Fibroblast of skin of right biceps (primary cell): ENCODE measurements at places on chromosomes 7 and 10.
A peak's percentile ranks its signal among the peaks of the same experiment; 100 is the strongest.

DNA sequence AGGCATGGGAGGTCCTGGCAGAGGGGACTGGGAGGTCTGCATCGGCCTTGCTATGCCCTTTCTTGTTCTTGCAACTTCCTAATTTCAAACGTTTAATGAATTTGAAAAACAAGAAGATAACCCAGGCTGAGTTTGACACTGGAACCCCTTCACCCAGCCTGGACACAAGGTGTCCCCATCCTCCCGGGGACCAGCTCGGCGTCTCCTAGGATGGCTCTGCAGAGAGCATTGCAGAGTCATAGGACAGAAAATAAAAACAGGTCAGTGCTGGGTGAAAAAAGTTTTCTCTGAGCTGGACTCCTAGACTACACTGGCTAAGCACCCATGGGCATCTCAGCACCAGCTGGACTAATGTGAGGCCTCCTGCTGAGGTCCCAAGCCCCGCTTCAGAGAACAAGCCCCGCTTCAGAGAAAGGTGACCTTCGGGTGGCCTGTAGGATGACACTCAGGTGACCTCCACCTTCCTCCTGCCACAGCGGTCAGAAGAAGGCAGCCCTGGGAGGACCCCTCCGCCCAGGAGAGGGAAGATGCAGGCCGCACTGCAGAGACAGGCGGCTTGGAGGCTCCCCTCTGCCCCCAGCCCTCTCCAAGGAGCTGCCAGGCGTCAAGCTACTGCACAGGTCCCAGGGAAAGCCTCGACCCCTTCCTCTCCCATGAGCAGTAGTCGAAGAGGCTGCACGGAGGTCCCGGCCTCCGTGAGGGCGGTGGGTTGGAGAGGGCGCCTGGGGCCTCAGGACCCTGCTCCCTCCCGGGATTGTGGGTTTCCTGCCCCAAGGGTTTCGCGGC is 9.3 kb upstream of the UNCX start:
- DNase-seq = no peak

DNA sequence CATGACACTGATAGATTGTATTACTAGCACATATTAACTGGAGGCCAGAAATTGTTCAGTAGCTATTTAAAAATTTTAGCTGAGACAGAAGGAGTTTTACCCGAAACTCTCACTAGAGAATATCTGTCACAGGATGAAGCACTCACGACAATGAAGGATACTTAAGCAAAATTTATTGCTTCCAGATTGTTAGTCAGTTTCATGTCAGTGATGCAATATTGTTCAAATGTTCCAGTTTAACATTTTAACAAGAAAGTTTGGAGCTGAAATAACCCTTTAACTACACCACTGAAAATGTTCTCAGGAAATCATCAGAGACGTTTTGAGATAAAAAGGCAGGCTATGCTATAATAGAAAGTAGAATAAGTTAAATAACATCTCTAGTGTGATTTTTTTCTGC is 15.0 kb upstream of the CADPS2 start:
- no peak for DNase-seq

- no peak for DNase-seq
Measured at GRCh38 chr10:48651293-48651692, 33.4 kb upstream of the WDFY4 start.

GRCh38 chr10:100791369-100792058 is 46.1 kb downstream of the PAX2 start:
- DNase-seq = no peak

DNA sequence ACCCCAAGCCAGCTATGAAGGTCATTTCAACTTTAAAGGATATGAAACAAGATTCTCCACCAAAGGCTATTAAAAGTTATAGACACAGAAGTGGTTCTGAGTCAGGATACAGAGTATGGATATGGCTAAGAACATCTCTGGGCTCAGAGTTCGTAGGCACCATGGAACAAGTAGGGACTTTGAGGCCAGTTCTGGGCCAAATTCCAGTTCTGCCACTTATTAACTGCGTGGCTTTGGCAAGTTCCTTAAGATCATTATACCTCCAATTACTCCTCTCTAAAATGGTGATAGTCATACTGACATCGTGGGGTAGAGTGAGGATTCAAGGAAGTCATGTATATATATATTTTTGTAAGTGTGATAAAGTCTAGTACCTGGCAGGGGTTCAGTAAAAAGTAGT is 105.8 kb upstream of the NFE2L3 start:
- DNase-seq = no peak

GRCh38 chr10:22669163-22669711 is 45.1 kb downstream of the PIP4K2A start:
- DNase-seq = no peak

GRCh38 chr7:99863847-99864440 is 12.9 kb downstream of the OR2AE1 start:
- no peak for DNase-seq

- DNase-seq = no peak
Measured at GRCh38 chr10:74586088-74586585, 240.3 kb upstream of the KAT6B start.

DNA sequence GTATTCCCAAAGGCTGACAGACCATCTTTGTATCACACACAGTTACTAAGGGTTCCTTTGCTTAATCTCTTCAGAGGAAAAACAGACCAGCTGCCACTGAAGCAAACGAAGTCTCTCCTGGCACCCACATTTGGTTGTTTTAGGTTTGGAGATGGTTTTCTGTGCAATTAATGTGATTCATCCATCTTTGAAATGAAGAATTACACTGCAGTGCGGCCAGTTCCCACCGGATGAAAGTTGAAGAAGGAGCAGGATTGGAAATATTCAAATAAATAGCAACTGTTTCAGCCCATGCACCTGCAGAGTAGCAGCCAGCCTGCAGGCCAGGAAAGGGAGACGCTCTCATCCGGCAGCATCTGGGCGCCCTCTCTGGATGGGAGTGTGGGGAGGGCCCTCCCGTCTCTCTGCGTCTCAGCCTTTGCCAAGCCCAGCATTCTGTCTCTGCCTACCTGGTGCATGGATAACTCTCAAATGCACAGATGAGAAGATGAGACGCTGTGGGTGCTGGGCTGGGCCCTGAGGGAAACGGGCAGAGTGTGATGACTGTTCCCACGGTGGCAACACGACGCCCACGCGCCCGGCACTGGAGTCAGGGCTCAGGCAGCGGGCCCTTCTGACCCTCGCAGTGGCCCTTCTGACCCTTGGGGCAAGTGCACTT is 214.0 kb downstream of the PTPRN2 start:
- DNase-seq = no peak

- no peak for DNase-seq
Measured at GRCh38 chr10:125087191-125087896, 73.0 kb downstream of the CTBP2 start.

- no peak for DNase-seq
Measured at GRCh38 chr10:46301721-46302479, 15.1 kb downstream of the ANTXRL start.

DNA sequence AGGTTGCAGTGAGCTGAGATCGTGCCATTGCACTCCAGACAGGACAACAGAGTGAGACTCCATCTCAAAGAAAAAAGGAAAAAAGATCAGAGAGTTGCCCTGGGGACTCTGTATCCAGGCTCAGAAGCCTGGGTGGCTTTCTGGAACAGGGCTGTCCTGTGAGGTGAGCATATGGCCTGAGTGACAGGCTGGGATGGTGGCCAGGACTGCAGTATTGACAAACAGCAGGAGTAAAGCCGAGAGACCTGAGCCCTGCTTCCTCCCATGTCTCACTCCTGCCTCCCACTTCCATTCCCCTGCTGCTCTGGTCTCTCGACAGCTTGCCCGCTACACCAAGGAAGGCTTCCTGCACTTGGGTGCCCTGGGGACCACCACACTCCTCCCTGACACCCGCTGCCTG is 578.5 kb downstream of the GALNT17 start:
- DNase-seq = no peak

DNA sequence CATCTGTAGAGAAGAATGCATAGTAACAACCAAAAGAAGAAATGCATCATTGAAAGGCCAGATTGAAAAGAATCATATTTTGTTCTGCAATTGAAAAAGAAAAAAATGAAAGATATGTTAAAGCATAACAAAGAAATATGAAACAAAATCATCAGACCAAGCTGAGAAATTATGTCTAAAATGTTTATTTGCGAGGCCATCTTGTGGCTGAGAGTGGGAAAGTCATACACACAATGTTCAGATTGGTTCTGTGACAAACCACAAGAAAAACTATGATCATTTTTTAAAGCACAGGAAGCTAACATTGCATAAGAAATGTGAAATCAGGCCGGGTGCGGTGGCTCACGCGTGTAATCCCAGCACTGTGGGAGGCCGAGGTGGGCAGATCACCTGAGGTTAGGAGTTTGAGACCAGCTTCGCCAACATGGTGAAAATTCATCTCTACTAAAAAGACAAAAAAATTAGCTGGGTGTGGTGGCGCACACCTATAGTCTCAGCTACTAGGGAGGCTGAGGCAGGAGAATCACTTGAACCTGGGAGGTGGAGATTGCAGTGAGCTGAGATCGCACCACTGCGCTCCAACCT is 36.6 kb downstream of the ABCB5 start:
- DNase-seq = peak; percentile 25

GRCh38 chr7:47046949-47047348 is 535.0 kb downstream of the TNS3 start:
- no peak for DNase-seq

- peak; percentile 50 for DNase-seq
Measured at GRCh38 chr10:3495281-3495680, 289.7 kb downstream of the KLF6 start.

DNA sequence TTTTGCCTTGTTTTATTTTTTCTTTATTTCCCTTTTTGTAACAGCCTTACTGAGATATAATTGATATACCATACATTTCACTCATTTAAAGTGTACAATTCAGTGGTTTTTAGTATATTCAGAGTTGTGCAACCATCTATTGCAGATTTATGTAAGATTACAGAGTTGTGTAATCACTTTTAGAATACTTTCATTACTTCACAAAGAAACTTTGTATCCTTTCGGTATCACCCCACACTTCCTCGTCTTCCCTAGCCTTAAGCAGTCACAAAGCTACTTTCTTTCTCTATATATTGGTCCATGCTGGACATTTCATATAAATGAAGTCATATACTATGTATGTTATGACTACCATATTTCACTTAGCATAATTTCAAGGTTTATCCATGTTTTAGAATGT is 74.6 kb downstream of the ATRNL1 start:
- no peak for DNase-seq

- DNase-seq = no peak
Measured at GRCh38 chr7:134374291-134374690, 57.6 kb upstream of the SLC35B4 start.

DNA sequence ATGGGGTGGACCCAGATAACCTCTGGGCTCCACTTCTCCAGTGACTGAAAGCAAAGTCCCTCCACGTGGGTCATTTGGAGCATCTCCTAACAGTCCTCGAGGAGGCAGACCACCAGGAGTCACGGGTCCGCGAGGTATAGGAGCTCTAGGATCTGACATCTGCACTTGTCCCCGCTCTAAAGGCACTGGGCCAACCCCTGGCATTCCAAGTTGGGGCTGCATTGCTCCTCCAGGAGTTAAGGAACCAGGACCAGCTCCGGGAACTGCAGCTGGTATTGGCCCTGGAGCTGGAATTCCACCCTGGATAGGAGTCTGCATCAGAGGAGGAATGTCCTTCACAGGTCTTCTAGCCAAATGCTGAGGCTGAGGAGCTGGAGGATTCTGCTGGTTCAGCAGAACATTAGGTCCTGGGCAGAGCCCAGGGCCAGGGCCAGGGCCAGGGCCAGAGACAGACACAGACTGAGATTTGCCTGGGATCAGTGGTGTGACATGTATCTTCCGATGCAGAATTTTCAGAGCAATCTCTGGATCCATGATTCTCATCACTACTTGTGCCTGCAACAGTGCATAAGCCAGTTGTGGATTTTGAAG is 827 bp downstream of the CSTF2T start:
- no peak for DNase-seq

- no peak for DNase-seq
Measured at GRCh38 chr10:43973801-43974200, 325.1 kb upstream of the ZNF32 start.

DNA sequence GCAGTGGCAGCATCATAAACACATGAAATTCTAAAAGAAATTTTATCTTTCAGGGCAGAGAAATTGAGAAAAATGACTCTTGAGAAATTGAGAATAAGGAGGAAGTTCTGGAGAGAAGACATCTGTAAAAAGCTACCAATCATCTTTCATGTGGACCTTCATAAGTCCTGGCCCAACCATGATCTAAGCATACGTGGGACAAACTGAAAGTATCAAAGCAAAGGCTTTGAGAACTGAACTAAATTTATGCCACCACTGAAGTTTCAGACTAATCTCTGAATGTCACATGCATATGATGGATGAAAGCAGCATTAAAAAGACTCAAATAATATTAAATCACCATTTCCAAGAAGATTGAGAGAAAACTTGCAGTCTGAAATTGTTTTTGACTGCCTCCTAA is 1502.8 kb upstream of the LRRTM3 start:
- DNase-seq = no peak

GRCh38 chr10:21297603-21298383 is 227.7 kb downstream of the SKIDA1 start:
- DNase-seq = no peak

DNA sequence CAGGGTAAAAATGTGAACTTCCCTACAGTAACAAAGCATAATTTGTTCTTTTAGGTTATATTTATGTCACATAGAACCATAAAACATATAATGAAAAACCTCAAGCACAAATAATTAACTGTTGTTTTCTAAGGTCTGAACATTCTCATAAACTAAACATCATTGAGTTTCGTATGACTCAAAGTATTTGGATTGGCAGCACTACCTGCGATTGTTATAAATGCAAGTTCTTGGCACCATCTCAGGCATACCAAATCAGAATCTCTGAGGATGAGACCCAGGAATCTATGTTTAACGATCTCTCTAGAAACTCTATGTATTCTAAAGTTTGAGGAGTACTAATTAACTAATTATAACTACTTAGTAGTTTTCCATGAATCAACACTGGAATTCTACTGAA is 22.5 kb downstream of the ORC5 start:
- no peak for DNase-seq

DNA sequence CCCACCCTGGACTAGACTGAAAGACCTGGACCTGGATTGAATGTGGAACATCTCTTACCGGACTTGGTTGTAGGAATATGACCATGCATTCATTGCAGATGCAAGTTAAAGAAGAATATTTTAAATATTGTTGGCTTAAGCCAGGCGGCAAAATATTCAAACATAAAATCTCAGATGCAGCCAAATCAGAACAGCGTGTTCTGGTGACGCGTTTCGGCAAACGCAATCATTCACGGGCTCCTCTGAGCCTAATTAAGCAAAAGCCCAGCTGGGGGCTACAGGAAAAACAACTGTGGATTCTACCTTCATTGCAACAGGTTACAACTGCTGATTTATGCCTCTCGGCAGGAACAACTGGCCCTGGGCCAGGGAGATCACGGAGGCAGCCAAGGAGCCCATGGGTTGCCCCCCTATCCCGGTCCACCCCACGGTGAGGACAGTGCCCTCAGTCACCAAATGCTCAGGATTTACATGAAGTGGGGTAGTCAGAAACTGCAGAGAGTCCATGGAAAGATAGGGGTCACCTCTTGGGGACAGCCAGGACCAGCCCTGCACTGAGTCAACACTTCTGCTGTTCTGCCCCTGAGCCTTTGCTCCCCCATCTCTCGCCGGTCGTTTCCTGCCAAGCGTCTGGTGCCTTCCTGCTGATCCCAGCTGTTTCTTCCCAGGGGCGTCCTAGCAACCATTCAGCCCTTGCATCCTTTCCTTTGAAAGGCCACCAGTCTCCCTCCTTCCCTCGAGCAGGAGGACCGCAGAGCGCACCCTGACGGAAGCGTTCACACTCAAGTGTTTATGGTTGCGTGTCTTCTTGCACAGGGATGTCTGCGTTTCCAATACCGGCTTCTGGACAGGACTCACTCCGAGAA is 64.4 kb upstream of the SFMBT2 start:
- DNase-seq = no peak
